SHP77 treated with DMSO at 0.1 percent for 48 hours (cell line): ENCODE measurements at places on chromosomes 5 and 9.

GRCh38 chr5:31329715-31330114 lies 136.2 kb downstream of the CDH6 start:
- DNase-seq, result no peak

- no peak for DNase-seq
These were observed 330.3 kb downstream of the GADD45G start for GRCh38 chr9:89935115-89935514.

DNA sequence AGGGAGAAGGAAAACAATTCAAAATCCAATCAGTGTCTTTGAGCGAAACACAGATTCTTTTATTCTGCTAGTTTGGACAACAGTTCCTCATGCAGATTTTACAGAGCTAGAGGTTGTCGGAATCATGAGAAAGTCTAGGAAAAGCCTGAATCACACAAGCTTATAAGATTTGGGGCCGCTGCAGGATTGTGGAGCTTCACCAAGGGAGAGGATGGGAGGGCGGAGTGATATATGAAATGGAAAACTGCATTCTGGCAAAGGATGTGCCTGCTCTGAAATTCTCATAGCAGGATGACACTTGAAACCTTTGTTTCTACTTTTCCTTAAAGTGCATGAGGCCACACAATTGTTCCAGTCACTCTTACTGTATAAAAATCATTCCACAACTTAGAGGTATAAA lies 134.3 kb downstream of the OR2K2 start:
- DNase-seq, result no peak

GRCh38 chr9:22142671-22143070 lies 133.6 kb upstream of the CDKN2B start:
- no peak for DNase-seq

DNA sequence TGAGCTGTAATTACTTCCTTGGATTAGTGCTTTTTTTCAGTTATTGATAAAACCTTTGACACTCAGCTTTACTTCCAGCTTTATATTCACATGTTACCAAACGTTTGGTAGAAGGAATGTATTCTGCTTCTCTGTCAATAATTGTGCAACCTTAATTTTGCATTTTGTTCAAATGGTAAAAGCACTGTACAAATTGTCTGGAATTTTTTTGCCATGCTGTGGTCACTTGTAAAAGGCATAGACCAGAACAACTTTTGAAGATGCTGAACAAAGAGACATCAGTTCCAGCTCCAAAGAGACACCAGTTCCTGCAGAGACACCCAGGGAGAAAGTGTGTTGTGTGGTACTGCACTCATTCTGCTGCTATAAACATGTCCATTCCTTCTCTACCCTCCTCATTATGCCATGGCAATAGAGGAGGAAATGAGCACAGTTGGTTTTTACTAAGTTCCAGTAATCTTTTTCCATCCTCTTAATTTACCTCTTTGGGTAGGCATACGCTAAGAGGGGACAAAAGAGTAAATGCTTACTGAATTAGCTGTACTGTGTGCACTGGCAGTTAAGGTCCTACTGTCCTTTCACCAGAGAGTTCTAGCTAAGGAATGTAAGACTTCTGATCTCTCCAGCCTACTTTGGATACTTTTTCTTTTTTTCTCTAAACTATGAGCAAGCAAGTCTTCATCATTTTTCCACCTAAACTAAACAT lies 387.4 kb downstream of the FGF10 start:
- no peak for DNase-seq
